NAMALWA (cell line): ENCODE measurements at places on chromosomes 1 and 21.

- no peak for DNase-seq
Measured at GRCh38 chr1:153217212-153217611, at the start of gene PRR9. PRR9 (plus strand) TSS chr1:153217584; CDS start chr1:153218145, 561 bp downstream.

DNA sequence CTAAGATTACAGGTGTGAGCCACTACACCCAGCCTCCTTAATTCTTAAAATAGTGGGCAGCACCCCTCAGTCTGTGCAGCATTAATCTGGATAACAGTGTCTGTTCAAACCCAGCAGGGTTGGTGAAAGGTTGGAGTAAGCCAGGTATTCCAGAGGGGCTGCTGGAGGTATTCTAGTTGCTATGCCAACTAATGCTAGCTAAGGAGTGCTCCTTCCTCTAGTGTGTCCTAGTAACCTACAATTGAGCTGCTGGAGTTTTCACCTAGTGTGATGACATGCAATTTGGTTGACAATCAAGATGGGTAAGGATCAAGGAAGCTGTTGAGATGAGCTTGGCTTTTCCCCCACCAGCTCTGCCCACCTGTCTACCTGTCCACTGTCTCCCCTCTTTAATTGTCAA, 100.2 kb upstream of the IPO9 start:
- no peak for DNase-seq

GRCh38 chr1:206856674-206857464, 8.6 kb upstream of the IL20 start:
- peak; percentile 61 for DNase-seq

- DNase-seq = no peak
Measured at GRCh38 chr1:217106231-217106901, 383.1 kb upstream of the ESRRG start.

GRCh38 chr1:29849038-29849750, 612.9 kb downstream of the PTPRU start:
- peak; percentile 80 for DNase-seq

- DNase-seq = no peak
Measured at GRCh38 chr1:16076865-16077238, 3.4 kb upstream of the FAM131C start.

GRCh38 chr1:31762726-31763670, 1.1 kb downstream of the ADGRB2 start:
- peak; percentile 84 for DNase-seq

GRCh38 chr1:217003355-217003754, 280.1 kb upstream of the ESRRG start:
- DNase-seq = no peak

GRCh38 chr1:45134461-45134873, 71.9 kb downstream of the ZSWIM5 start:
- no peak for DNase-seq

GRCh38 chr1:212207822-212208520, 77.2 kb upstream of the PPP2R5A start:
- DNase-seq = no peak

- no peak for DNase-seq
Measured at GRCh38 chr1:56189454-56189853, 389.9 kb downstream of the PLPP3 start.

GRCh38 chr1:212860713-212861581, 2.9 kb downstream of the FLVCR1 start:
- no peak for DNase-seq

GRCh38 chr1:107450899-107451664, 310.2 kb downstream of the NTNG1 start:
- DNase-seq = peak; percentile 39

DNA sequence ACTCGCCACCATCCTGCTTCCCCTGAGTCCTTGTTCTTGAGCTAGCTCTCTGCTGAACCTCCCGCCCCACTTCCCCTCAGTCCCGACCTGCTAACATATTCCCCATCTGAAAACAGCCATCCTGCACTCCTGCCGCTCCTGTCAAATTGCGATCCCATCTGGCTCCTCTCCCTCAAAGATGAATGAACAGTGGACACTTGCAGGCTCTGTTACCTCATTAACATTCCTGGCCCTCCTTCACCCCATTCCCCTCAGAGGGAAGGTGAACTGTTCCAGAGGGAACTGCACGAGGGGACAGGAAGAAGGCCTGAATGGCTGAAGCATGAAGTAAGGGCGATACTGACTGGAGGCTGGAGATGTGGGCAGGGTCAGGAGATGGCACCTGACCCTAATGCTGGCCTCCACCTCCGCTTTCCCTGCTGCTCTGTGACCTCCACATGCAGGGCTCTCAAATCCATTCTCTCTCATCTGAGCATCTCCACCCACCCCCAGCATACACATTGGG, 7.4 kb upstream of the CELSR2 start:
- no peak for DNase-seq

GRCh38 chr1:201530741-201531531, 8.0 kb upstream of the NAV1 start:
- peak; percentile 55 for DNase-seq

- DNase-seq = no peak
Measured at GRCh38 chr1:71967670-71968069, 314.7 kb downstream of the NEGR1 start.

- DNase-seq = no peak
Measured at GRCh38 chr1:1591452-1591851, 8.5 kb downstream of the FNDC10 start.

DNA sequence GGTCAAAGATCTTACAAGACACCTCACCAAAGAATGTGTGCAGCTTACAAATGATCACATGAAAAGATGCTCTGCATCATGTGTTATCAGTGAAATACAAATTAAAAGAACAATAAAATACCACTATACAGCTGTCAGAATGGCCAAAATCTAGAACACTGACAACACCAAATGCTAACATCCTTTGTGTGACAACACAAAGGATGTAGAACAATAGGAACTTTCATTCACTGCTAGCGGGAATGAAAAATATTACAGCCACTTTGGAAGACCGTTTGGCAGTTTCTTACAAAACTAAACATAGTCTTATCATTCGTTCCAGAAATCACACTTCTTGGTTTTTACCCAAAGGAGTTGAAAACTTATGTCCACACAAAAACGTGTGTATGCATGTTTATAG, 20.6 kb upstream of the SELP start:
- no peak for DNase-seq

DNA sequence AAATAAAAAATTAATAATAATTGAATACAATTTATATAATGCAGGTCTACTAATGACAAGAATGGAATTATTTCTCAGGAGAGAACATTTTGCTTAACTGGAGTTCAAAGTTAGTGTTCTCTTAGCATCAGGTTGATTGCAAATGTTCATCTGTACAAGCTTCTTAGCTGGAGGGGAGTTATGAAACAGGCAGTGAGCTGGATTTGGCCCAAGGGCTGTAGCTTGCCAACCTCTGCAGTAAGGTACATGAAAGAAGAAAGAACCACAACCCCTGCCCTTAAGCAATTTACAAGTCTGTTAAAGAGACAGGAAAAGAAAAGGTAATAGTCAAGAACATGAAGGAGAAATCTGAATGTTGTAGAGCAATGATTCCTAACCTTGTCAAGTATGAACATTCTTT, 17.0 kb downstream of the LPGAT1 start:
- DNase-seq = no peak

DNA sequence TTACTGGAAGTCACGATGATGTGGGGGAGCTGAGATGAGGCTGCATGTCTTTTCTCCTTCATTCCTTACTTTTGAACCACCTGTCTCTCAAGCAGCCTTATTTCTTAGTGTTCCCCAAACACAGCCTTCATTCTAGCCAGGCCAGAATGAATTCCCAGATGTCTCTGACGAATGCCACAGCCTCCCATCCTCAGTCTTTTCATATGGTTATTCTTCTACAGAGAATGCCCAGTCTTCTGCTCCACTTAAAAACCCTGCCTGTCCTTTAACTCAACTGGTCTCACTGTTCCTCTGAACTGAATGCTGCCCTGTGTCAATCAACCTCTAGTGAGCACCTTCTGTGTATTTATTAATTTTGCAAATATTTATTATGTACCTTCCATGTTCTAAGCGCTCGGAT, 156.2 kb downstream of the PLA2G4A start:
- no peak for DNase-seq

- DNase-seq = no peak
Measured at GRCh38 chr1:40986956-40987355, 7.5 kb downstream of the CTPS1 start.

DNA sequence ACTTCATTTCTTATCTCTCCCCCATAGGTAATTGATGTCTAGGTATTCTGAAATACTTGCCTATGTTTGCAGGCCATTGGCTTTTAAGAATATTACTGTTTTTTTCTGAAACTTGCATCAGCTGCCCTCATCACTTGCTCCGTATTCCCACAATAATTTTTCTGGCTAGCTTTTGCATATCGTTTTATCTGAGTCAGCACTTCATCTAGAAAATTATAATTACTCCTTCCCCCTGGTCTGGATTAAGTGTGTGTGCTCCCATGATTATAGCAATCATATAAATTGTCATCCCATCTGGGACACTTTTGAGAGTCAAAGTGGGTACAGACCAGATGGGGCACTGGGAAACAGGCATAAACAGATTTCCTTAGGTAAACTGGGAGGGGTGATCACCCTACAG, 583.2 kb upstream of the B3GALT2 start:
- no peak for DNase-seq

DNA sequence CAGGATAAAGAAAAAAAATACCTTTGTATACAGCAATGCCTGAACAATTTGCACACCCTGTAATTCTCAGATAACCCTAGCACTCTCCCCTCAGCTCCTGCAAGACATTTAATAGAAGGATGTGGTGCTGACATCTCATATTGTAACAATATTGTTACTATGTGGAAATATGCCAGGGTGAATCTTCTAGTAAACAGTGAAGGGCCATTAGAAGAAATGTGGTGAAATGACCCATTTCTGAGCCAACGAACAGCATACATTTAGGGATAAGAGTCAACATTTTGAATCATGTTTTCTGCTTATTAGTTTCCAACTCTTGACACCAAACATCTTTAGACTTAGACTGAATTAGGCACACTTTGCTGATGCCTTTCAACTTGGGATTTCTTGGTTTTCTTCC, 188.2 kb downstream of the KAZN start:
- no peak for DNase-seq

DNA sequence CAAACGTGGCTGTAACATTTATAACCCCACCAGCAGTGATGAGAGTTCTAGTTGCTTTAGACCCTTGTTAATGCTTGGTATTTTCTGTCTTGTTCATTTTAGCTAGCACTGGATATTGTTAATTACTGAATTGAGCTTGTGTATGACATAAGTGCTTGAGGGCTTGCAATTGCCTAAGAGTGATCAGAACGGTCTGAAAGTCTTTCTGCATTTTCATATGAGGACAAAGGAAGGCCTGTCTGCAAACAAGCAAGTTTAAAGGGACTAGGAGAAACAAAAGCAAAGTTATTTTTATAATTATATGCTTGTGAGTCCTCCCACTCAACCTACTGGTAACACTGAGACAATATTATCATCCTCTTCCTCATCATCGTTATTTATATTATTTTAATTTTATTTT, 305.5 kb upstream of the DUSP10 start:
- no peak for DNase-seq
